ENCODE measurements at places on chromosomes 1 and 21.
A peak's percentile ranks its signal among the peaks of the same experiment; 100 is the strongest.

DNA sequence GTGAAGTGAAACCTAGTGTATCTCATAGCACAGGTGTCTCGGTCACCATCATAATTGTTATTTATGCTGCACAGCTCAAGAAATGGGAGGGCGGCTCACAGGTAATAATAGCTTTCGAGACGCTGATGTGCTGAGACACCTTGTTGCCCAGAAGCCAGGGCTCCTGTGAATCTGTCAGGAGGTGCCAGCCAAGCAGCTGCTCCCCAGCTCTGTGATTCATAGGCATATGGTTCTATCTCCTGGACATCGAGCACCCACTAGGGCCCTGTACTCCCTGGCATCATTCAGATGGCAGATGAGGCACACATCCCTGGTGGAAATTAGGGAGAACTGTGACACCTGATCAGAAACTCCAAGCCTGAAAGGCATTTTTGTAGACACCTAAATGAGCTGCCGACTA lies 53.5 kb downstream of the SYT6 start:
- DNase-seq: no peak

- no peak for DNase-seq
Observed at GRCh38 chr21:43347461-43348169, 79.3 kb downstream of the SIK1 start.

GRCh38 chr1:34155860-34156259 lies 9.2 kb downstream of the CSMD2 start:
- DNase-seq: no peak

DNA sequence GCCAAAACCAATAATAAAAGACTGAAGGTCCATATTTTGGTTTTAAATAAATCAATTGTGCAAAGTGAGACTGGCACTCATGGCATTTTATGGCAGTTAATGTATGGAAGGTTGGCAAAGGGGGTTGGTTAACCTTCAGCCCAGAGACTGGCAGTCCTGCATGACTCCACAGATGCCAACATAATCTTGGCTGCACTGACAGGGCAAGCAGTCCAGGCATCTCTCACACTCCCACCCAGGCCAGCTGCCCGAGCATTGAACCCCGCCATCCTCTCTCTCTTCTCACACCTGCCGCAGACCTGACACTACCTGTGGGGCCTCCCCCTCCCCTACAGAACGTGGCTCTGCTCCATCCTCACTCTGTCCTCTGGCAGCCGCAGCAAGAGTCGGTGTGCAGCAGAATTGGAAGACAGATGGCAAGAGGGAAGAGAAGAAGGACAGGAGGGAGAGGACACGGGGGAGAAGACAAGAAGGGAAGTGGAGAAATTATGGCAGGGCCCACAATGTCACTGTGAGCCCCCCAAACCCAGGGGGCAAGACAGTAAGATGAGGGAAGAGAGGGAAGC lies 43.7 kb downstream of the ITPKB start:
- no peak for DNase-seq

- no peak for DNase-seq
Observed at GRCh38 chr1:227947386-227947675, 401 bp downstream of the WNT9A start.

DNA sequence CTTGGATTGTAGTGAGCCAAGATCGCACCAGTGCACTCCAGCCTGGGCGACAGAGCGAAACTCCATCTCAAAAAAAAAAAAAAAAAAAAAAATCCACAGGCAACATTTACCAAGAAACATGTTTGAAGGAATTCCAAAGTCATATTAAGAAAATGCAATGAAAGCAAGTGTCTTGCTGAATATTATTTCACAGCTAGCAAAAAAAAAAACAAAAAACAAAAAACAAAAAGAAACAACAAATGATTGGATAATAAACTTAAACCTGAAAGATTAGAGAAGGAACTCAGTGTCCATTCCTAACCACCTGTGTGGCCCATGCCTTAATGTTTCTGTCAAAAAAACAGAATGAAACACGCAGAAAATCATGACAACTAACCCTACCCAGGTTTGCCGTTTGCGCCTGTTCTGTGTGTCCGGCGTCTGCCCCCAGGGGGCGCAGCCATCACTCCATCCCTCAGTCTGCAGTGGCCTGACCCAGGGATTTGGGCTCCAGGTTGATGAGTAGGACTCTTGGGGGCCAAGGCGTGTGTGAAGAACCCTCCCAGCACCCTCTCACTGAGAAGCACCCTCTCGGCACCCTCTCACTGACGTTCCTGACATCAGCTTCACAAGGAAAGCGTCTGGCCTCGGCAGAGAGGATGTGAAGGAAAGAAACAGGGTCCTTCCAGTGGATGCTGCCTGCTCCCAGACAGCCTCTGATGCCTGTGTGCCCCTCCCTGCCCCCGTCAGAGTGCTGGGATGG lies 19.2 kb upstream of the PTTG1IP start:
- DNase-seq: peak; percentile 72

GRCh38 chr1:68213843-68214242 lies 18.5 kb downstream of the WLS start:
- DNase-seq: no peak

GRCh38 chr1:213983493-213984386 lies 4.0 kb upstream of the PROX1 start:
- DNase-seq: no peak

GRCh38 chr1:115539061-115539460 lies 102.7 kb upstream of the VANGL1 start:
- DNase-seq: no peak

GRCh38 chr1:90591970-90592356 lies 125.1 kb downstream of the BARHL2 start:
- no peak for DNase-seq

GRCh38 chr1:246221485-246222255 lies 285.4 kb downstream of the SMYD3 start:
- no peak for DNase-seq

GRCh38 chr21:45898781-45899180 lies 82.8 kb upstream of the COL6A1 start:
- DNase-seq: no peak

DNA sequence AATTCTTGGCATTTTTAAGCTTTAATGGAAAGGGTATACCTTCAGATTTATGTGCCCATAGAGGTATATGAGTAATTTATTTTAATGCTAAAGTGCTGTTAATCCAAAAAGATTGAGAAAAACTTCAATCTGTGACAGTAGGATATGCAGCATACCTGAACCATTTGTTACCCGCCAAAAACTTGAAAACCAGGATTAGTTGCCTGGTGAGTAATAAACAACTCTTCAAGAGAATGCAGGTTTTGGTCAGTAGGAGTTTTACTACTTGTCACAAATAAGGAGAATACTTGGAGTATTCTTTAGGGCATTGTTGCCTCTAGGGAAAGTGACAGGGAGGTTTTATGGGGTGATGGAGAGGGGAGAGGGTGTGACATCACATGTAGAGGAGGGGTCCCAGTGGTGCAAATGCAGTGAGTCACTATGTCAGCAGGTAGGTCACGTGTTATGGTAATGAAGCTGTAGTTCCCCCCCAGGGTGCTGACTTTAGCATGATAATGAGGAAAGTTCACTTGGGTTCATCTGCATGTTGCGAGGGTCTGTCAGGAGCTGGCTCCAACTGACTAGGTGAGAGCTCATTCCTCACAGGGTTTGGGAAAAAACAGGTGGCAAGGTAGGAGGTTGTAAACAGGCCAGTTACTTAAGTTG lies 23.1 kb downstream of the USP25 start:
- no peak for DNase-seq

- DNase-seq: no peak
Observed at GRCh38 chr1:156394835-156395461, 25.9 kb downstream of the RHBG start.

- DNase-seq: no peak
Observed at GRCh38 chr1:221336126-221336525, 405.8 kb downstream of the DUSP10 start.

DNA sequence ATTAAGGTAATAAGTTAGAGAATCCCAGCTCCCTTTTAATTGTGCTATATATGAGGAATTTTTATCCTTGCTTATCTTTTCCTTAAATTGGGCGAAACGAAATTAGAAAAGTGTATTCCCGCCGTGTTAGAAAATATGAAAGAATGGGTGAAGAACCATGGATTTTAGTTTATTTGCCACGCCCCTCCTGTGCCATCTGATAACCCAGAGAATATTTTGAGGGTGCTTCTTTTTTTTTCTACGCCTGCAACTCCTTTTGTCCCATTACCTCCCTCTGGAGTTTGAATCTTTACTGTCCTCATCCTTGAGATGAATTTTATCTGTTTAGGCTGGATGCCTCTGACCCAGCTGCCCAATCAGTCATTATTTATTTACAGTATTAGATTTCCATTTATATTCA lies 1.6 kb downstream of the TLCD4 start:
- no peak for DNase-seq

DNA sequence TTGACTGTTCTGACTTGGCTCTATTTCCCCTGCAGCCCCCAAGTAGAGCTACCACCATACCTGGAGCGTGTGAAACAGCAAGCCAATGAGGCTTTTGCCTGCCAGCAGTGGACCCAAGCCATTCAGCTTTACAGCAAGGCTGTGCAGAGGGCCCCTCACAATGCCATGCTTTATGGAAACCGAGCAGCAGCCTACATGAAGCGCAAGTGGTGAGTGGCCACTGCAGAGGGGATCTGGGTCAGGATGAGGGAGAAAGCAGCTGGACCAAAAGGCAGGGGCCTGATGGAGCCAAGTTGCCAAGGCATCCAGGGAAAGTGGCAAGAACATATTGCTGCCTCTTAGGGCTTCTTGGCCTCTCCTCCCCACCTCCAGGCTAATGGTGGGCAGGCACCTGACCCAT lies 24.1 kb upstream of the TMEM222 start:
- no peak for DNase-seq

GRCh38 chr1:21346365-21347071 lies 56.3 kb upstream of the ECE1 start:
- DNase-seq: no peak

GRCh38 chr21:42747276-42747701 lies 93.9 kb downstream of the PDE9A start:
- no peak for DNase-seq

GRCh38 chr1:194133152-194133551 lies 946.7 kb upstream of the B3GALT2 start:
- DNase-seq: no peak

DNA sequence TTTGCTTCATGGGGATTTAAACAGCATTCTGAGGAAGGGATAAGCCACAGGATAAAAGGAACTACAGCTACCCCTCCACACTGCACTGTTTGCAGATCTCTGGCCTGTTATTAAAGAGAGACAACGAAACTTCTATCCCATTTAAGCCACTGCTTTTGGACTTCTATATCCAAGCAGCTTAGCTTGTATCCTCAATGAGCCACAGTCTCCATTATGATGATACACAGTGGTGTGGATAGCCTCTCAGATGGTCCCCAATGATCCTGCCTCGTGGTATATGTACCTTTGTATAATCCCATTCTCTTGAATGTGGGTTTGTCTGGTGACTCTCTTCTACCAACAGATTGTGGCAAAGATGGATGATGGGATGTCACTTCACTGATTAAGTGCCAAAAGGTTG lies 36.0 kb upstream of the MARK1 start:
- no peak for DNase-seq

DNA sequence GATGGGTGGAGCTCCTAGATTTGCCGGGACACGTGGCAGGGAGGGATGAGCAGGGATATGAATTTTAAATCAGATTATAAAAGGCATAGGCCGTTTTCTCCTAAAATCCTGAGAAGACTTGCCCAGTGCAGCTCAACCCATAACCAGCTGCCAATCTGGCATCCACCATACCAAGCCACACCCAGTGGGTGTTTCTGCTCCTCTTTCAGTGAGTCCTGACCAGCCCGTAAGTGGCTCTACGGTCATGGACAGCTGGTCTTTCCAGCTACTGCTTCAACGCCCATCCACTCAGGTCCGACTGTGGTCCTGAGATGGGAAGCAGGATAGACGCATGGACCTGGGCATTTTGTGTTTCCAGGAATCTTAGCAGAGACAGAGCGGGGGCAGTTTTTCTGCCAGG lies 107.2 kb downstream of the LAMC2 start:
- DNase-seq: no peak

DNA sequence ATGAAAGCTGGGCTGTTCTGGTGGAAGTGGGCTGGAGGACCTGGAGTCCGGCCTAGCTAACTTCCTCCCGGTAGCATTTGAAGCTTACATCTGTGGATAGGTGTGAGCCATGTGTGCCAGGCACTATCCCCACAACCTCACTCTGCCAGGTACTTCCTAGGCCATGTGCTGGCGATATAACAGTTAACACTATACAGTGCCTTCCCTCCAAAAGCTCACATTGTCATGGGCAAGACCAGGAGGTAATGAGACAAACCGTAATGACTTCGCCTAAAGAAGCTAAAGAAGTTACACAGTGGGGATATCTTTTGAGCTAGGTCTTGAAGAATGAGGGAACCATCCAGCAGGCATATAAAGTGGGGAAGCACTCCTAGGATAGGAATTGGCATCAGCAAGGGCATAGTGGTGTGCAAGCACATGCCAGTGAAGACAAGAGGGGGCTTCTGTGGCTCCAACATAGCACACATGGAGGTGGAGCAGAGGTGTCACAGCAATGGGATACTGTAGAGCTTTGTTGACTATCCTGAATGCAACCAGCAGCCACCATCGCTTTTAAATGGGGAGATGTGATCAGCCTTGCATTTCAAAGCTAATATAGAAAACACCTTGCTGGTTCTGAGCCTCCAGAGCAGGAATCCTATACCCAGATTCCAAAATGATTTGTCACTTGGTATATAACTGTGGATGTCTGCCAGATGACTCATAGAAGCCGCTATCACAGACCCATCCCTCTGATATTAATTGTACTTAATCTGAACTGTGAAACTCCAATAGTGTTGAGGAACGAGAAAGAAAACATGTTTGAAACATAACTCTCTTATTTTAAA lies 466.3 kb downstream of the LMO4 start:
- no peak for DNase-seq

- no peak for DNase-seq
Observed at GRCh38 chr1:228270032-228270431, 62.2 kb downstream of the OBSCN start.

DNA sequence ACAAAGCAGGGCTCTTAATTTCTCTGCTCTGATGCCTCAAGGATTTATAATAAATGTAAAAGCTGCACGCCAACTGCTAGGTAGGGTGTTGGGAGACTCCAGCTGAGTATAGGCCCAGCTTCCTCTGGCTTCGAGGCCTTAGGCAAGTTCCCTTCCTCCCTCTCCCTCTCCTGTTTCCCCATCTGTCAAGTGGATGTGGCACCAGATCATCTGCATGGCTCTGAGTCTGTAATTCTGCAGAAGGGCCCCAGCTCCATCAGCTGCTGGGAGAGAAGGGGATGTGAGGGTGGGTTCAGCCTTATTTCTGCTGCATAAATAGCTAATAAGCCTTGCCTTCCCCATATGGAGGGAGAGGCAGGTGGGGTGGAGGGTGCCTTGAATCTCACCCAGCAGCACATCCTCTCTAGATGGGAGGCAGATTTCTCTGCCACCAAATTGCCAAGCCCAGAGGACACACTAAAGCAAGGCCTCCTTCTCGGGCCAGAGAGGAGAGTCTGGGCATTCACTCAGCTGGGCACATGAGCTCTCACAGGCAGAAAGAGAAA lies 3.8 kb downstream of the TRIM62 start:
- no peak for DNase-seq

- DNase-seq: no peak
Observed at GRCh38 chr1:150931773-150932172, 5.6 kb downstream of the SETDB1 start.

GRCh38 chr1:210371916-210372315 lies 43.2 kb downstream of the HHAT start:
- DNase-seq: no peak
